ENCODE measurements at places on chromosomes 1 and 21.

DNA sequence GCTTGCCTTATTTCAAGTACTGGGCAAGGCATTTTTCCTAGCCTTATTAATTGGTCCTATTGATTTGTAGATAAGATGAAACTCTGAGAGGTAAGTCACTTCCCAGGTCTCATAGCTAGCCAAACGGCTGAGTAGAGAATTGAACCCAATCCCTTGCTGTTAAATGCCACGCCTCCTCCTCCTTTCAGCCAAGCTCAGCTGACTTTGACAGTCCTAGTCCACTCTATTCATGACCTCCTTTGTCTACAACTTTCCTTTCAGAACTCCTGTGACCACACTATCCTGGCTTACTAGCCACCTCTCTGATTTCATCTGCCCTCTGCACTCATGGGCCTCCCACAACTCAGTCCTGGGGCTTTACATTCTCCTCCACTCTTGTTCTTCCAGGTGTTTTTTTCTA is 3.9 kb upstream of the NGF start:
- DNase-seq = no peak

GRCh38 chr1:160460683-160461287 is 60.4 kb downstream of the VANGL2 start:
- no peak for DNase-seq

- DNase-seq = no peak
Observed at GRCh38 chr1:223215026-223215425, 72.0 kb upstream of the TLR5 start.

- DNase-seq = peak; percentile 83
Observed at GRCh38 chr21:44012474-44013379, 618 bp downstream of the TRAPPC10 start.

DNA sequence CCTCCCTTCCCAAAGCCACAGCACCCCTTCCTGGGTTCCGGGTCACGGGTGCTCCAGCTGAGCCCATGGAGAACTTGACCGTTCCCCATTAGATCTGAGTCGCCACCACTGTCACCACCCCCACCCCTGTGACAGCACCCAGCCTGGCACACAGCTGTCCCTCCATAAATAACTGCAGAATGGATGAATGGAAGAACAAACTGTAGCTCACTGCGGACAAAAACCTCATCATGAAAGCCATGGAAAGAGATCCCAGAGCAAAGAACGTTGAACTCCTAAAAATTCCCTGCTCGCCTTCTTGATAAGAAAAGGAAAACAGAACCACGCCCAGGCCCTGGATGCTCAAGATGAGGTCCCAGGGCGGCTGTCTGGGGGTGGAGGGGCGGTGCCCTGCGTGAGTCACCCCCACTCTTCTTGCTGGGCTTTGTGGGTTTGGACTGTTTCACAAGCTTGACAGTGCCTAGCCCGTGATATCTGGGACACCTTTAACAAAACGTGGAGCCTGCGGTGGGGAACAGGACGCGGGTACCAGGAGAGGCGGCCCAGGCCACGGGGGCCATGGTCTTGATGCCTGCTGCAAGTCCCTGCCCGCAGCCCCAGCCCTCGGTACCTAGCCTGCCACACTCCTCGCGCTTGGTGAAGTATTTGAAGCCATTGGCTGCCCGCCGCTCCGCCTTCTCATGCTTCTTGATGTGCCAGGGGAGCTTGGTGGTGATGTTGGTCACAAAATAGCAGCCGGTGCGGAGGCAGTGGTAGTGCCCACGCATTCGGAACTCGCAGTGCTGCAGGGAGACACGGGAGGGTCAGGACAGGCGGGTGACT is 151.9 kb downstream of the CASZ1 start:
- DNase-seq = peak; percentile 21

DNA sequence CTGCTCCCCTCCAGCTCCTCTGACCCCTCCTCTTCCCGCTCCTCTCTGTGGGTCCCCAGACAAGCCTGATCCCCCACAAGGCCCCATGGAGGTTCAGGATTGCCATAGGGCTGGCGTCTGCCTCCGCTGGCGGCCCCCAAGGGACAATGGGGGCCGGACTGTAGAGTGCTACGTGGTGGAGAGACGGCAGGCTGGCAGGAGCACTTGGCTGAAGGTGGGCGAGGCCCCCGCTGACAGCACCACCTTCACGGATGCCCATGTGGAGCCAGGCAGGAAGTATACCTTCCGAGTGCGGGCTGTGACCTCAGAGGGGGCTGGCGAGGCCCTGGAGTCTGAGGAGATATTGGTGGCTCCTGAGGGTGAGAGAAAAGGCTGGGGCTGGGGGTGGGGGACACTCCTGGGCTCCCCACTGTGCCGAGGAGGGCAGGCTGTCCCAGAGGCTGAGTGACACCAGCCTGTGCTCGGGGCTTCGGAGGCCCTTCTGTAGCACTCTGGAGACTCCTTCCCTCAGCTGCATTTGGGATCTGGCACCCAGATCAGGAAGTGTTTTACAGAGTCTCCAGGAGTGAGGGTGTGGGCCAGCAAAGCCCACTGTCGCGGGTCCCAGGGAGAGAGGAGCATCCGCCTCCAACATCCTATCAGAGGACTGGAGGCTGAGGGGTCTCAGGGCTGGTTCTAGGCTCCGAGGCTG is 25.9 kb downstream of the IGFN1 start:
- no peak for DNase-seq

GRCh38 chr1:55320891-55321290 is 105.7 kb upstream of the USP24 start:
- DNase-seq = no peak

DNA sequence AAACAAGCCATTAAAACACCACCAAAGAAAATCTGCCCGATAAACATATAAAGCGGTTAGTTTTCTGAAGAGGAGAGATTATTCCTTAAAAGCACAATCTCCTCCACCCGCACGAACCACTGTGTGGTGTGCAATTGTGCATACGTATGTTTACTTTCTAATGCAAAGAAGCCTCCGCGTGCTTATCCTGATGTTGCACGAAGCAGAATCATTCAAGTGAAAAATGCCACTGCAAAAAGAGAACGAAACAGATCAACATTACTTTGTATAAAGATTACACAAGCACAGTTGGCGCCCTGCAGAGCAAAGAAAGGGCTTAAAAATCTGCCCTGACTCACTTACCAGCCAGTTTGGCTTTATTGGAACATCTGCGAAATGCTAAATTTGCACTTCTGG is 166.8 kb downstream of the ZNF281 start:
- no peak for DNase-seq

DNA sequence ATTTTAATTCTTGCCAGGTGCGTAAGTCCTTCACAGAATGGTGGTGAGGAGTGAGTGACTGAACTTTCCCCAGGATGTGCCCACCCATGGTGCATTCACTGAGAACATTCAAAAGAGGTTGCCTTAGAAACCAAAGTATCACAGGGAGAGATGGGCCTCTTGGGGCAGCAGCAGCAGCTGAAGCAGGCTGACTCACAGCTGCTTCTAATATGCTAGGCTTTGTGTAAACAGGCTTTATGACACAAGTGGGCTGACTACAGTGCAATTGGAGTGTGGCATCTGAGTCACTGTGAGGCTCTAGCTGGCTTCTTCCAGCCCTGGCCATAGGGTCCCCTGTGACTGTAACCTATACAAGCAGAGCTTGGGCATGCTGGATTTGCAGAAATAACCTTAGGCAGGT is 12.6 kb downstream of the PIGP start:
- DNase-seq = peak; percentile 77

DNA sequence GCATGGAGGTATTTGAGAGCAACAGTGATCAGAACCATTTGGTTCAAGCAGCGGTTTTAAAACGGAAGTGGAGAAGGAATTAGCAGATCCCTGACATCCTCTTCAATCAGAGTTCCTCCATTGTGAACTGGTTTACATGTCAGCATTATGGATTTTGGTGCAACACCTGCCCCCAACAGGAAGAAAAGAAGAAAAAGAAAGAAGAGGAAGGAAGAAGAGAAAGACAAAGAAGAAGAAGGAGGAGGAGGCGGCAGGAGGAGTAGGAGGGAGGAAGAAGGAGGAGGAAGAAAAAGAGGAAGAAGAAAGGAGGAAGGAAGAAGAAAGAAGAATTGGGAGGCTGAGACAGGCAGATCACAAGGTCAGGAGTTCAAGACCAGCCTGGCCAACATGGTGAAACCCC is 17.4 kb downstream of the NDUFS5 start:
- peak; percentile 18 for DNase-seq

- DNase-seq = no peak
Observed at GRCh38 chr1:215797859-215798258, 230.8 kb downstream of the KCTD3 start.

- DNase-seq = no peak
Observed at GRCh38 chr1:67611846-67612245, 73.2 kb upstream of the GADD45A start.

- DNase-seq = no peak
Observed at GRCh38 chr1:176601348-176601747, 138.4 kb downstream of the PAPPA2 start.

DNA sequence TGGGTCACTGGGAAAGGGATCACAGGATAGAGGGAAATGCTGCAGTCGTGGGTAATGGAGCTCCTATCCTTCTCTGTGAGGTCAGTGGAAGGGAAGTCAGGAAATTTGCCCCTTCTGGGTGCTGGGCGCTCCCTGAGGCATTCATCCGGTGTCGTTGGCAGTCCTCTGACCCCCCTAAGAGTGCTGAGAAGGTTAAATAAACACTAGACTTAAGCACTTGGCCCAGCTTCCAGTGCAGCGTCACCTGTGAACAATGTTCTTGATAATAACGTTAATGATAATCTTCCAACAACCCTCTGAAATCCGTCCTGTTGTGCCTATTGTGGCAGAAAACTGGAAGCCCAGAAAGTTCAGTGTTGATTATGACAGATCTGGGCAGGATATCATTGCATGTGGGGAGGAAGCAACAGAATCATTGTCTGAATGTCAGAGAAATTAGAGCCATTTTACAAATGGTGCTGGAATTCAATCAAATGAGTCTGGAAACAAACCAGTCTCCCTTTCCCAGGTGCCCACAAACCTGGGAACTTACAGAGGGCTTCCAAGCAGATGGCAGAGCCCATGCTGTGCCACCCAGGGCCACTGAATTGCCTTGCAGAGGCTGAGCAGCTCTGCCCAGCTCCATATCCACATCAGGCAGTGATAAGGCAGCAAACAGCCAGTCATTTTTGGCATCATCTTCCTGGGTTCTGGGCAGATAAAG is 216.8 kb downstream of the KAZN start:
- DNase-seq = no peak

DNA sequence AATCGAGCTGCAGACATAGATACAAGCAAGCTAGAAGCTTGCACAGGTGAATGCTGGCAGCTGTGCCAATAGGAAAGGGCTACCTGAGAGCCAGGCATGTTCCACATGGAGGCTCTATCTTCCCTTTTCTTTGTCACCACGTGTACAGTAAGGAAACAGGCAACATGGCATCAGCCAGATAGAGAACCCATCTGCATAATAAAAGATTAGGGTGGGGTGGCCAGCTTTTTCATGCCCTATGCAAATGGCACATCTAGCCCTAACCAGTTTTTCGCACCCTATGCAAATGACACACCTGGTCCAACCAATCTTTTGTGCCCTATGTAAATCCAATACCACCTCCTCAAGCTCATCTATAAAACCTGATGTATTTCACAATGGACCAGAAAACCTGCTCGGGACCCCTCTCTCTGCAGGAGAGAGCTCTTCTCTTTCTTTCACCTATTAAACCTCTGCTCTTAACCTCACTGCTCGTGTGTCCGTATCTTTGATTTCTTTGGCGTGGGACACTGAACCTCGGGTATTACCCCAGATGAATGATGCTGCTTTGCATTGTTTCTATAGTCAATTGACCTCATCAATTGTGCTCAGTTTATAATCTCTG is 93.9 kb downstream of the SLC30A10 start:
- DNase-seq = no peak

GRCh38 chr1:26129778-26130177 is 18.2 kb downstream of the PDIK1L start:
- no peak for DNase-seq

- no peak for DNase-seq
Observed at GRCh38 chr1:208868554-208868953, 624.4 kb upstream of the PLXNA2 start.

GRCh38 chr1:73778471-73778870 is 419.5 kb downstream of the LRRIQ3 start:
- no peak for DNase-seq

- DNase-seq = peak; percentile 70
Observed at GRCh38 chr1:63327417-63328054, 5.2 kb downstream of the FOXD3 start.

GRCh38 chr1:53332186-53332564 is 4.3 kb upstream of the LRP8 start:
- DNase-seq = no peak
